Activated CD4-positive, alpha-beta T cell treated with anti-CD3 and anti-CD28 coated beads, Interleukin-2, amount 10 ng/mL, durations not matched to agents 24 days and 14 days (primary cell): ENCODE measurements at places on chromosomes 1 and 21. TPM values are rescaled to one million over a fixed set of nuclear protein-coding genes. Genes with fewer than 3 reads are reported as not detected.

BCL10 gene
- total RNA-seq, result 25.5 and 27.8 TPM in 2 replicates

DNA sequence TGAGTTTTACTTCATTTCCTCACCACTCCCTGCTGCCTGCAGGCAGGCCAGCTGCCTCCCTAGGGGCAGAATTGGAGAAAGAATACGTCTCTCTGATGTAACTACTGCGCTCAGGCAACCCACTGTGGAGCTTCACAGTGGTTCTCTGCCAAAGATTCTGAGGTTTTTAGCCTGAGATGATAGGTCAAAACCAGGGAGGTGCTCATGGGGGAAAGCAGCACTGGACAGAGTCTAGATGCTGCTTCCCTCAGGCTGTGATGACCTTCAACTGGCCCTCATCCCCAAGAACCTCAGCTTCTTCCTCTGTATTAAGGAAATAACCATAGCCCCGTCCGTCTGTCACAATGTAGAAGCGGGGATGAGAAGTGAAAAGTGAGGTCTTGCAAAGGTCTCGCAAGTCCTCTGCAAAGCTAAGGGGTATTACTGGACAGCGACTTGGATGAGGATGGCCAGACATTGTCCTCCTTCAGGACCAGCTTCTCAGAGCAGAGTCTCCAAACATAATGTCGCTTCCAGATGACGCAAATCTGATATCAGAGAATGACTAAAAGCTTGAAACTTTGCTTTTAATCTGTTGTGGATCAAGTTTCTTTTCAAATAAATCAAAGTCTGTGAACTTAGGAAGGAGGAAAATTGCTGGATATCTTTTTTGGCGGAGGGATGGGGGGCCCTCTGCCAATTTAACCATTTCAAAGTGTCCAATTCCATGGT is 65.9 kb upstream of the ATP5PO start:
- no peak for DNase-seq

- no peak for DNase-seq
These were observed 88.8 kb downstream of the STUM start for GRCh38 chr1:226637147-226637935.

SPRR2B gene
- not detected in 2 replicates for total RNA-seq

GRCh38 chr1:12669529-12670068 is 25.7 kb downstream of the AADACL4 start:
- no peak for DNase-seq

GRCh38 chr1:78715181-78715661 is 65.6 kb downstream of the IFI44 start:
- DNase-seq, result no peak

DNA sequence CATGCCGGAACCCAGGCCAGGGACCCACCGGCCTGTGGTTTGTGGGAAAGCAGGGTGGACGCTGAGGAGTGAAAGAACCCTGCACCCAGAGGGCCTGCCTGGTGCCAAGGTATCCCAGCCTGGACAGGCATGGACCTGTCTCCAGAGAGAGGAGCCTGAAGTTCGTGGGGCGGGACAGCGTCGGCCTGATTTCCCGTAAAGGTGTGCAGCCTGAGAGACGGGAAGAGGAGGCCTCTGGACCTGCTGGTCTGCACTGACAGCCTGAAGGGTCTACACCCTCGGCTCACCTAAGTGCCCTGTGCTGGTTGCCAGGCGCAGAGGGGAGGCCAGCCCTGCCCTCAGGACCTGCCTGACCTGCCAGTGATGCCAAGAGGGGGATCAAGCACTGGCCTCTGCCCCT is 18.5 kb downstream of the CSF1 start:
- DNase-seq, result no peak

KRTAP19-1 gene
- total RNA-seq, result not detected in 2 replicates
